ENCODE measurements at places on chromosomes 11 and 22.

DNA sequence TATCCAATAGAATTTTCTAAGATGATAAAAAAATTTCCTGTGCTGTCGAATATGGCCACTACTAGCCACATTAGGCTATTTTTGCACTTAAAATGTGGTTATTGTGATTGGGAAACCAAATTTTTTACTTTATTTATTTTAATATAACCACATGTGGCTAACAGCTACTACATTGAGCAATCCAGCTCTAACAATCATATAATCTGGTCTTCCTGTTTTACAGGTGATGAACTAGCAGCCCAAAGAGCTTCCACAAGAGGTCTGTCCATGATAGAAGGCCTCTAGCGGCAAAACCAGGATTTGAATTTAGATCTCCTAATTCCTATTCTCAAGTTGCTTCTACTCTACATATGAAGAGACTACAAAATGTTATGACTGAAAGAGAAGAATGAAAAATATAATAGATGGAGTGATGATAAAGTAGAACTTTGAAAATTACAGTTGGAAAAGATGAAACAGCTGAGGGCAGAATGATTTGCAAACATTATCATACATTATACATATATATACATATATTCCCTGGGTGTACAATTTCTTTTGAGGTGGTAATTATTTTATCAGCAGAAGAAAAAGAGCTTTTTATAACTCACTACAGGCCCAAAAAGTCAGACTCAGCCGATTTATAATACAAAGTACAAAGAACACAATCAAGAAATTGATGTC lies 363.5 kb upstream of the PITPNB start:
- DNase-seq = no peak

DNA sequence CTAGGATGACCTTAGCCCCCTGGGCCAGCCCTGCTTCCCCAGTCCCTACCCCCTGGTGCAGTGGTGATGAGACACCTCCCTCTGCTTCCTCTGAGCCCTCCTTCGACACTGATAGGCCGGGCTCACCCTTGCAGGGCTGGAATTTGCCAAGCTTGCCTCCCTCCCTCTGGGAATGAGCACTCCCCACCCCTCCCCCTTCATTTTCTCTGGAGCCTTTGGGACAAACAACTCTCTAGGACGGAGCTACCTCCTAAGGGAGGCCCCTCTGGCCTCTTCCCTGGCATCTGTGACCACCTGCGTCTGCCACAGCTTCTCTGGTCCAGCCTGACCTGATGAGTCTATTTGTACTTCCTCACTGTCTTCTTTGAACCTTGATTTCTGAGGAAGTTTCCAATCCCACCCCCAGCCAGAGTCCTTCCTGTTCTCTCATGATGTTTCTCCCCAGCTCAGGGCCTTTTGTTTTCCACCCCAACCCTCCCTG lies 53.3 kb upstream of the ADA2 start:
- no peak for DNase-seq

- DNase-seq = no peak
Observed at GRCh38 chr11:88709567-88709966, 356.2 kb downstream of the GRM5 start.

DNA sequence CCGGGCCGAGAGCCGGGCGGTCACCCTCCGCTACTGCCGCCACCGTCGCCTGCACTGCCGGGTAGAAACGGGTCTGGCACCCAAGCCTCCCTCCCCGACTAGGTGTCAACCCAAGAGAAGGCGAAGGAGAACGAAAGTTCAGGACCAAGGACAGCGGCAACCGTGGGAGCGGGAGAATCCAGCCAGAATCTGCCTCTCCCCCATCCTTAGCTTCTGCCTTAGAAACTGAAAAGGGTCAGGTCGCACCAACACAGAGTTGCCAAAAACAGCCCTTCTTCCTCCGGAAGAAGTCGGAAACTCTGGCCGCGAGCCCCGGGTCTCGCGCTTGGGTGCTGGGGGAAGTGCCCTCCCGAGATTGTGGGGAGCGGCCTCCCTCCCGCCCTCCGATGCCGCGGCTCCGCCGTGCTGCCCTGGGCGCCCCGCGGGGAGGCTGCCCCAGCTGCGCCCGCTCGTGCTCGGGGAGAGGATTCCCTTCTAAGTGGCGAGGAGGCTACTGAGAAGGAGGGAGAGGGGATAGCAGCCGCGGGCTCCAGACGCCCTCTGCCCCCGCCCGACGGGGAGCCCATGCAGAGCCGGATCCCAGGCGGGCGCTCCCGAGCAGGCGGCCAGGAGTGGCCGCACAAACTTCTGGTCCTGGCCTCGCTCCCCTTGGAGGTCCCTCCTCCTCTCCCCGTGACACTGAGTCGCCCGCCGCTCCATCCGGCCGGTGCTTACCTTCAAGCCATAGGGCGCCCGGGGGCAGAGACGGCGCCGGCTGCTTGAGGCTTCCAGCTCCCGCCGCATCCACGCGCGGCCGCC lies 637 bp downstream of the DRD2 start:
- DNase-seq = peak; percentile 76

DNA sequence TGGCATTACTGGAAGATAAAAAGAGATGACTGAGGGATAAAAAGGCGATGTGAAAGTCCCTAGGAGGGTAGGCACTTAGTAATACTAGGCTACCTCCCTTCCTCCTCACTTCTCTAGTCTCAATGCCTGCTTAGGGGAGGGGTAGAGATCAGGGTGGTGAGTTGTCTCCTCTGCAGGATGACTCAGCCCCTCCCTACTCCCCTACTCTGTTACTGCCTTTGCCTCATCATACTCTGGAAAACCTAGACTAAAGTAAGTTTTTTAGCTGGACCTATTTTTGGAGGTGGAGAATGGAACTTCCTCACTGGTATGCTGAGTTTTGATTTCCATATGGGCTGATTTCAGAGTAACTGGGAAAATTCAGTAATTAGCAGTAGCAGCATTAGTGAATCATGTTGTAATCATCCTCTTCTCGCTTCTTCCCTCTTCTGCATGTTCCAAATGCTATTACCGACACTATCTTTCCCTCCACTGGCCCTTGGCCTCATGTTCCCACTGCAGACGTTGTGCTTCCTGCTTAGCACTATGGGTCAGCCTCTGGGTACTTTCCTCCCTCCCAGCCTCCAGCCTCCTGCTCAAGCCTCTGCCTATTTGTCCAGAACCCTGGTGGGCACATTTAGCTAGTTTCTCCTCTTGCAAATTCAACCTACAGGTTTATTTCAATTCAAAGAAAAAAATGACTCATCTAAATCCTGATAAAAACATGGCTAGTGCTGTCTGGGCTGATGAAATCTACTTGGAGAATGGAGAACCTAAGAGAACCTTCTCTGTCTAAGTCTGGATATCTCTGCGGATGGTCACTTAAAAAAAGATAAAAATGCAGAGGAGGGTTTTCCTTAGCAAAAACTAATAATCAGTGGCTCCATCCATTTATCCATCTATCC lies 281.7 kb downstream of the ST3GAL4 start:
- no peak for DNase-seq
